ENCODE measurements at places on chromosomes 3 and 15.

- DNase-seq, result peak; percentile 74
Observed at GRCh38 chr15:38474155-38474757, 20.3 kb downstream of the FAM98B start.

- DNase-seq, result no peak
Observed at GRCh38 chr3:34864011-34864410, 775.3 kb upstream of the ARPP21 start.

DNA sequence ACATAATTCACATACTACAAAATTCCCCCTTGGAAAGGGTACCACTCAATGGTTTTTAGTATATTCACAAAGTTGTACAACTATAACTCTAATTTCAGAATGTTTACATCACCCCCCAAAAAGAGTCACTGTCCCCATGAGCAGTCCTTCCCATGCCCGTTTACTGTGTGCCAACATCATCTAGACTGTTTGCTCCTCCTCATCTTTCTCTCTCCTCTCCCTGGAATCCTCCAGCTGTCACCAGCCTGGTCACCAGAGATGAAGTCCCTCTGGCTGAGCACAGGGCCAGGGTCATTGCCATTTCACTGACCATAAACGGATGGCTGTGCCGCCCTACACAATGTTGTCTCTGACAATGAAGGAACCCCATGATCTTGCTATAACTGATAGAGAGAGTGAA lies 45.2 kb downstream of the C2CD4B start:
- no peak for DNase-seq

GRCh38 chr3:32347343-32348125 lies 44.1 kb upstream of the CMTM7 start:
- no peak for DNase-seq

DNA sequence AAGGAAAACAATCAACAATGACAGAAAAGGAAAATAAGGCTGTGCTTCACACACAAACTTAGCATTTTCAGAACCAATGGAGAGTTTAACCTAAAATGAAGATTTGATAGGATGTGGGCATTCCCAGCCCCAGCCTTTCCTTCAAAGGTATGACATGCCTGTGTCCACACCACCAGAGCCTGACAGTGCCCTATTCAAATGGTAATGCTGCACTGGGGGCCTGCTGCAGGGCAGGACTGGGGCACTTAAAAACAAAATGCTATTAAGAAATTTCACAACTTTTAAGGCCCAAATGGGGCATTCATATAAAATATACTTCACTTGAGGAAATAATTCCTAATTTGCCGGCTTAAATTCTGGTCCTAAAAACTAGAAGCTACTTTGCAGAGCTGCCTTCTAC lies 30.9 kb upstream of the TKT start:
- DNase-seq, result no peak

- no peak for DNase-seq
Observed at GRCh38 chr15:41844814-41845213, 6.2 kb downstream of the PLA2G4B start.

GRCh38 chr3:124856677-124857076 lies 30.5 kb downstream of the ITGB5 start:
- DNase-seq, result no peak

GRCh38 chr15:77430213-77430612 lies 9.5 kb downstream of the HMG20A start:
- DNase-seq, result no peak

- no peak for DNase-seq
Observed at GRCh38 chr3:140906785-140907184, 34.9 kb upstream of the SLC25A36 start.

DNA sequence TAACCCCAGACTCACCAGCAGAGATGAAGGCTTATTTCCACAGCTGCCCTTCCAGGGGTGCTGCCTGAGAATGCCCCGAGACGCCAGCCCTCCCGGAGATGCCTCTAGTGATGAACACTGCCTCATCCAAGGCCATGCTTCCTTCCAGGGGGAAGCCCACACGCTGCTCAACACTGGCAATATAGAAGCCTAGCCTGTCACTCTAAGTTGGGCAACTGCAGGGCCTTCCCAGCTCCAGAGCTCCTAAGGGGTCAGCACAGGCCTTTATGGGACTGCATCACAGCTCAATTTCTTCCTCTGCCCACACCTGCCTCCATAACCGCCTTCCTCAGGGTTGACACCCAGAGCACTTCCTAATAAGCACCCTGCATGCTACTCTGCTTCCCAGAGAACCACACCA lies 217.7 kb downstream of the ABHD5 start:
- DNase-seq, result no peak

GRCh38 chr3:23949784-23950183 lies 4.7 kb downstream of the NR1D2 start:
- no peak for DNase-seq

DNA sequence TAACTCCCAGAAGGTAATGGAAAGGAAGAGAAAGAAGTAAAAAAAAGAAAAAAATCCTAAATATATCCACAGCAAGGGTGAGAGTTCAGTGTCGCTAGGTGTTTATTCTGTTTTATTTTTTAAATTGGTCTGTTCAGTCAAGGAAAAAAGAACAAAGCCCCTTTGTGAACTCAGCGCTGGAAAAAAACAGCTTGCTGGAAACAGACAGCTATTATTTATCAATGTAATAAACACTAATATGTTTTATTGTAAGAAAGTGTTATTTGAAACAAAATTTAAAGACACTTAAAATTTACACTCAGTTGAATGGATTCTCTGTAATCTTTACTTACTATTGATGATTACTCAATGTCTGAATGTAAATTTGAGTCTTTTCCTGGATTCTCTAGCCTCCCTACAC lies 32.3 kb upstream of the LEKR1 start:
- DNase-seq, result no peak

GRCh38 chr3:17747174-17747889 lies 4.9 kb upstream of the TBC1D5 start:
- DNase-seq, result no peak

DNA sequence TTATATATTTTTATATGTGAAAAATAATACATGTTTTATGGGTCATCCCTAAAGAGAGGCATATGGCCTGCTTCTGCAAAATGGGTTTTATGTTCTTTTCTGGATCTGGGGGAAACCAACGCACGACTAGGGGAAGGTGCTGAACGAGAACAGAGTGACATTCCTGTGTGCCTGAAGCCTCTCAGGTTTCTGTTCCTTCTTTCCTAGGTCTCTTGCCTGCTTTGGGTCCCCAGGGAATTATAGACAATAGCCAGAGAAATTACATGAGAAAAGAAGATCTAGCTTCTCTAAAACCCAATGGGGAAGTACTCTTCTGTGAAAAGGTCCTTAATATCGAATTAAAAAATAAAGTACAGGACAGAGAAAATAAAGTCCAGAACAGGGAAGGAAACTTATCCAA lies 66.5 kb downstream of the IGSF11 start:
- no peak for DNase-seq

DNA sequence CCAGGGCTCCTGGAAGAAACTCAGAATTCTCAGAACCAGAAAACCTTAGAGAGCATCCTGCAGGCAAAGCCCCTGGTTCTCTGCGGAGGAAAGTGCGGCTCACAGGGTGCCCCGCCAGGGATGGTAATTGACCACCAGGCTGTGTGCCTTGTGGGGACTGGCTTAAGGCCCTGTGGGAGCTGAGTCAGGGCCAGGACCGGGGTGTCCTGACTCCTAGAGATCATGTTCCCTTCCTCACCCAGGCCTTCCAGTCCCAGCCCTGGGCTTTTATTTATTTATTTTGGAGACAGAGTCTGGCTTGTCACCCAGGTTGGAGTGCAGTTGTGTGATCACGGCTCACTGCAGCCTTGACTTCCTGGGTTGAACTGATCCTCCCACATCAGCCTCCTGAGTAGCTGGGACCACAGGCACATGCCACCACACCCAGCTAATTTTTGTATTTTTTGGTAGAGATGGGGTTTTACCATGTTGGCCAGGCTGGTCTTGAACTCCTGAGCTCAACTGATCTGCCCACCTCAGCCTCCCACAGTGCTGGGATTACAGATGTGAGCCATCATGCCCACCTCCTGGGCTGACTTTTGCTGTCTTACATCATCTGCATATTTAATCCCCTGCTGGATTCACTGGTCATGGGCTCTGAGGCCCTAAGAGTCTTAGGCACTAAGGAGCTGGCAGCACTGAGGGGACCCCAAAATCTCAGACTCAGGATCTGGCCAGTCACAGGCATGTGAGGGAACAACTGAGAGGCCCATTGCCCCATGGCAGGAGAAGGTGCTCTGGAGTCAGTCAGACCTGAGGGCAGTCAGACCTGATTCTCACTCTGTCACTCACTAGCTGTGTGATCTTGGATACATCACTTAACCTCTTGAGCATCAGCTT lies 20.4 kb upstream of the LAMP3 start:
- DNase-seq, result no peak

- DNase-seq, result no peak
Observed at GRCh38 chr3:14199641-14200040, 21.0 kb downstream of the LSM3 start.

DNA sequence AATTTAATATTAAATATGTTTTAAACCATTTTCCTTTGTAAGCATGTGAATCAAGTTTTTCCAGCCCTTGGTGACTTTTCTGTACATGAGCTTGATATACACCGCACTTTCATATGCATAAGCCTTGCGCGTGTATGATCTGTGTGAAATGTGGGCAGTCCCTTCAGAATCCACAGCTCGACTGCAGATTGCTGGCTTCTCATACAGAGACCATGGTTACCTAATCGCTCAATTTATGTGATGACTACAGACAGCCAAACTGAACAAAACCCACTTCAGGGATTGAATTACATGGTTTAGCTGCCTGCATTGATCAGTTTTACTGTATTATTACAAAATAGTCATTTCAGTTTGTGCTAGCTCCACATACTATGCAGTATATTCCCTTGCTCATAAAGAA lies 212.3 kb upstream of the NECTIN3 start:
- no peak for DNase-seq

GRCh38 chr3:118846176-118846575 lies 188.5 kb downstream of the IGSF11 start:
- DNase-seq, result no peak

- DNase-seq, result peak; percentile 84
Observed at GRCh38 chr15:34101366-34102174, at the start of the genes EMC7 and PGBD4. Gene EMC7 (minus strand): TSS chr15:34101862. CDS start chr15:34101839, 23 bp downstream. Gene PGBD4 (plus strand): TSS chr15:34102083. CDS start chr15:34102532, 449 bp downstream.

DNA sequence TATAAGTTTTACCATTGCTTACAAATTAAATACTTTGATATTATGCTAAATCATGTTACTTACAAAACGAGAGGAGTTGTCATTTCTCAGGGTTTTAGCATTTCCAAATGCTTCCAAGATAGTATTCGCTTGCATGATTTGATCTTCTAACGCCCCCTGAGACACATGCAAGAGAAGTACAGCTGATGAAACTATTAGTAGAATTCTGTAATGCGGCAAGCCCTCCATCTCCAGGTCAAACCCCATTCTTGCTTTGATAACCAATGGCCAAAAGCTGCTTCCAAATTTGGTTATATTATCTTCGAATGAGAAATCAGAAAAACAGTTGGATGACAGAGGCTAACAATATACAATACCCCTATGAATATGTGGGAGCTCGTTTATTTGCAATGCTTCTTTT lies 14.7 kb downstream of the MYH15 start:
- DNase-seq, result no peak

Measured in NCI-H1694 treated with DMSO at 0.1 percent for 48 hours (cell line).